Effector CD8-positive, alpha-beta T cell (primary cell): ENCODE measurements at places on chromosomes 3 and 15.

- no peak for DNase-seq
These were observed 9.6 kb upstream of the SLCO2A1 start for GRCh38 chr3:134039161-134039862.

GRCh38 chr15:89139613-89140499, 51.6 kb downstream of the ABHD2 start:
- no peak for DNase-seq

GRCh38 chr3:52791366-52791765, 3.2 kb upstream of the ITIH3 start:
- no peak for DNase-seq

GRCh38 chr15:36877294-36877693, 223.1 kb downstream of the MEIS2 start:
- DNase-seq: no peak

DNA sequence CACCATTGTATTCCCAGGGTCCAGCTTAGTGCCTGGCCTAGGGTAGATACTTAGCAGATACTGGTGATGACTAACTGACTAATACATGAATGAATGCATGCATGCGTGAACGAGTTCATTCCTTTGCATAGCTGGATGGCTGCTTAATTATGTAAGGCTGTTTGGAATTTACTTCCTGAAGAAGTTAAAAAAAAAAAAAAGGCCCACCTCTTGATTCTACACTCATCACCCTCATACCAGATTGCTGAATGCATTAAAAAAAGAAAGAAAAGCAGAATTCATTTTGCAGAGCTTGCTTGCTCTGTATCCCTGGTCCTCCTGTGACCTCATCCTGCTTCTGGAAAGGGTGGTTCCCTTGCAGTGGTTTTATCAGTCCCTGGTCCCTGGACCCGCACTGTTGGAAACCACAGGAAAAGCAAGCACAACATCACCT, 277.6 kb upstream of the CFAP20DC start:
- no peak for DNase-seq

DNA sequence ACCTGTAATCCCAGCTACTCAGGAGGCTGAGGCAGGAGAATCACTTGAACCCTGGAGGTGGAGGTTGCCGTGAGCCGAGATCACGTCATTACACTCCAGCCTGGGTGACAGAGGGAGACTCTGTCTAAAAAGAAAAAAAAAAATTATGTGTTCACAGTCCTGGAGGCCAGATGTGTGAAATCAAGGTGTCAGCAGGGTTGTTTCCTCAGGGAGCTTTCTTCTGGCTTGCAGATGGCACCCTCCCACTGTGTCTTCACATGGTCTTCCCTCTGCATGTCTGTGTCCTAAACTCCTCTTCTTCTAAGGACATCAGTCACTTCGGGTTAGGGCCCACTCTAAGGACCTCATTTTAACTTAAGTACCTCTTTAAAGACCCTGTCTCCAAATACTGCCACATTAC, 56.1 kb upstream of the UBE2E1 start:
- no peak for DNase-seq

DNA sequence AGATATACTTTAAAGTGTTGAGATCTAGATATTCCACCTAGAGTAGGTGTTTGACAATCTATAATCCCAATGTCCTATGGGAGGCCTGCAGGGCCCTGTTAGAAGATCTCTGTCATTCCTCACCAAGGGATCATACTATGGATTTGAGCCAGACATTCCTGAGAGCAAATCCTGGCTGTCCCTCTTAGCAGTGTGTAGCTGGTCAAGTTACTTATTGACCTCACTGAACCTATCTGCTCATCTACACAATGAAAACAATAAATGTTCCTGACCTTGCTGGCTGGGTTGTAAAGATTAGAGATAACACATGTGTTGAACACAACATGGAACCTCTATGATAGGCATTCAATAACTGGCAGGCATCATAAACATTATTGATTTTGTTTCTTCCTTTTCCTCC, 265.6 kb upstream of the ATP11B start:
- DNase-seq: no peak

- DNase-seq: peak; percentile 17
These were observed 965 bp downstream of the FLNB start for GRCh38 chr3:58009026-58009748.

GRCh38 chr15:85094685-85095084, 113.0 kb downstream of the PDE8A start:
- DNase-seq: no peak

DNA sequence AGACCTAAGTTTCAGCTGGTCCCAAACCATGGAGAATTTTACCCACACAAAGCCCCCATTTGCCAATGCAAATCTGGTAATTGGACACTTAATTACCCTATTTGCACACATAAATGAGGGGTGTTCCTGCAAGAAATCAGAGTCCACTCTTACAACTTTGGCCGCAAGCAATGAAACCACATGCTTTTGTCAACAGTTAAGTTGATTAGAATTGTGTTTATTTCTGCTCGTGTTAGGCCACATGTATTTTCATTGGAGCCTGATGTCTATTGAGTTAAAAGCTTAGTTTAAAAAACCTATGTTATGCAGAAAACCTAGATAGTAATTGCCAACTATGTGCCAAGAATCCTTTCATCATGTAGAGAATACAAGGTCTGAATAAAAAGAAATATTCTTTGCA, 153.8 kb upstream of the CMC1 start:
- no peak for DNase-seq

GRCh38 chr15:92780843-92781242, 119.3 kb upstream of the CHD2 start:
- no peak for DNase-seq

DNA sequence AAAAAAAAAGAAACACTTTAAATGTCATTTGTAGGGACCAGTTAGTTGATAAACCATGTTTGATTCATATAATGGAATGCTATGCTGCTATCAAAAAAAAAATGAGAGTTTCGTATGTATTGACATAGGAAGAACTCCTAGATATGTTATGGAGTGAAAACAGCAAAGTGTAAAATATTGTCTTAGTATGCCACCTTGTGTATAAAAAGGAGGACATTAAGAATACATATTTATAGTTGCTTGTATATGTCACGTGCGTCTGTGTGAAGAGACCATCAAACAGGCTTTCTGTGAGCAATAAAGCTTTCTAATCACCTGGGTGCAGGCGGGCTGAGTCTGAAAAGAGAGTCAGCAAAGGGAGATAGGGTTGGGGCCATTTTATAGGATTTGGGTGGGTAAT, 39.5 kb downstream of the KBTBD8 start:
- no peak for DNase-seq

GRCh38 chr15:98997755-98998154, 9.8 kb downstream of the PGPEP1L start:
- DNase-seq: no peak

DNA sequence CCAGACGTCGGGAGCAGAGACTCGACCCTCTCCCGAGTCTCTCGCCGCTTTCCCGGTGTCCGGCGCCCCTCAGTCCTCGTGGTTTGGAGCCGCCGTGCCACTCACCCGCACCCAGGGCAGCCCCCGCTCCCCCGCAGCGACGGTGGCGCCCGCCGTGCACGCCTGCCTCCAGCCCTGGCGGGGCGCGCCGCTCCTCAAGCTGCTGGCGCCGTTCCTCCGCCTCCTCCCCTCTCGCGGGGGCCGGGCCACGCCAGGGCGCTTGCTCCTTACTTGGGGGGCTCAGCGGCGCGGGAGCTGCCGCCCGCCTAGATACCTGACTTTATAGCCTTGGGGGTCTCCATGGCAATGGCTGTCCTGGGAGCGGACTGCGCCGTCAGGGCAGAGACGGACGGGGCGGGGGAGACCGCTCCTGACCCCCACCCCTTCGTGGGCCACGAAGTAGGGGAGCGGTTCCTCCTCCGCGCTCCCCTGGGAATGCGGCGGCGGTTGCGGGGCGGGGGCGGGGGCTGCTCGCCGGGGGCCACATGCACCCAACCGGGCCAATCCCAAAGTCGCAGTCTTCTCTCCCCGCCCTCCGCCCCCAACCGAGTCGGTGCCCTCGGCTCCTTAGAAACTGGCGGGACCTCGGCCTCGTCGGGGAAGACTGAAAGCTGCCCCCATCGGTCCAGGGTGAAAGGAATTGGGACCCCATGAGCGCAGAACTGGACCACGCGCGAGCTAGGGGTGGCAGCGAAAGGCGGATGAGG, at the start of gene ANKRD63:
Gene ANKRD63 (minus strand): TSS at position 196 of the 746 bp plus-strand sequence. CDS start 478 bp downstream, outside the sequence.
- peak; percentile 8 for DNase-seq

GRCh38 chr3:16211176-16211904, 36.9 kb downstream of the GALNT15 start:
- DNase-seq: no peak

DNA sequence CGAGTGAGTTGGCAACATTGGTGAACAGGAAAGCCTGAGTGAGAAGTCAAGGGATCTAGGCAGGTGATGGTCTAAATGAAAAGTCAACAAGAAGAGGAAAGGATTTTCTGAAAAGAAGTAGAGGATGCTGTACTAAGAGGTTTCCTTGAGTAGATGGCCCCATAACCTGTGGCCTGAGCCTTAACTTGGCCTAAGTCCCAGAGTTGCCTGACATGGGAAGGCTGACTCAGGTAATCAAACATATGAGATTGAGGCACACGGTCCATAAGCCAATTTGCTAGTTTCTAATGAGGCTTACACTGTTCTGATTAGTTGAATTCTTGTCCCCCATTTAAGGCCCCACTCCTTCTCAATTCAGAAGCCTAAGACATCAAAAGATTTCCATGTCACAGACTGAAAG, 262.5 kb upstream of the LMCD1 start:
- DNase-seq: no peak

DNA sequence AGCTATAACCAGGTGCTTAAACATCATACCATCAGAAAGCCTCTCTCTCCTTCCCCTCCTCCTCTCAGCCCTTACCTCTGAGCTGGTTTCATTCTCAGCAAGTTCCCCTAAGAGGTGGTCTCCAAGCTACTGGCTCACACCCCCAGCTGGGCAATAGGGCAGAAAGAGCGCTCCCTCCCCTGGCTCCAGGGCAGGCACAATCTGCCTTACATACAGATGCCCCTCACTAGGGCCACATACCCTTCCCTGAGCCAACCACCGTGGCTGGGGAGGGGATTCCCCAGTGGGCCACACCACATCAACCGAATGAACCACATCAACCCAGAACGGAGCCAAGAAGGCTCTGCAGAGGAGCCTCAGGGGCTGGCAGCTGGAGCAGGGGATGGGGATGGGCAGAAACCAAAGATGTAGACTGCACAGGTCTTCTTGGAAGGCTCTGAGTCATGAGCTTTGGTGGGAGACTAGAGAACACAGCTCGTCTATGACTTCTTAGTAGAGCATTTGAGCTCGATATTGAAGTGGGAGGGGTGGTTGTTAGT, 4.6 kb upstream of the FBLN2 start:
- peak; percentile 58 for DNase-seq

DNA sequence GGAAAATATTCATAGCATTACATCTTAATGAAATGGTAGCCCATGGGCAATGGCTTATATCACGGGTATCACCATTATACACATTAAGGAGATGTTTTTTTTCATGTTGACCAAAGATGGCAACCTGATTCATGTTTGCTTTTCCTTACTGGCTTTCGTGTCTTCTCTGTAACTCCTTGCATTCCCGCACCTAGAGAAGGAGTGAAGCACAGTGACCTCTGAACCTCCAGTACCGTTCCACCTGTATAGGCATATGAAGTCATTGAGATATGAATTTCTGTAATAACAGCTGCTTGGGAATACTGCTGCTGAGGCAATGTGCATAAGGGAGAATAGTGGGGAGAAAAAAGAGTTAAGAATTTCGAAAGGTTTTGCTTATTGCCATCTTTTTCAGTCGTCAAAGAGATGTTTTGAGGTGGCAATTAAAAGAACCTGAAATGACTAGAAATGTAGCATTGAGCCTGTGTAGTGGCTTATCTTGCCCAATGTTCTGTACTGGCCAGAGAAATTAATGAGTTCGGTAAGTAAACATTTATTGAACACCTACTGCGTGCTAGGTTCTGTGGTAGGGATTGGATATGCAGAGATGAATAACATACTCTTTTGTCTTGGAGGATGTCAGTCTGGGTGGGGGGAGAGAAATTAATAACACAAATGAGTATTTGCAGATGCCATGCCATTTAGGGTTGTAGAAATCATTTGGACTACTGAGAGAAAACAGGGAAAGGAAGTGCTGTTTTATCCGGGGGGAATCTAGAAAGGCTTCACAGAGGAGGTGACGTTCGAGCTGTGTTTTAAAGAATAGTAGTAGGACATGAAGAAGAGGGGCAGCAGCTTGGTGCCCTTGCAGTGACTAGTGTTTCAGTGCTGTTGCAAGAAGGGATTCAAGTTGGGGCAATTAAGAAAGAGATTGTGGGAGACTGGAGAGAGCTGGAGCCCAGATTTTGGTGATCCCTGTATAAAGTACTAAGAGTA, 2.5 kb downstream of the FEM1B start:
- no peak for DNase-seq

- no peak for DNase-seq
These were observed 37.3 kb downstream of the NMNAT3 start for GRCh38 chr3:139640456-139640855.

DNA sequence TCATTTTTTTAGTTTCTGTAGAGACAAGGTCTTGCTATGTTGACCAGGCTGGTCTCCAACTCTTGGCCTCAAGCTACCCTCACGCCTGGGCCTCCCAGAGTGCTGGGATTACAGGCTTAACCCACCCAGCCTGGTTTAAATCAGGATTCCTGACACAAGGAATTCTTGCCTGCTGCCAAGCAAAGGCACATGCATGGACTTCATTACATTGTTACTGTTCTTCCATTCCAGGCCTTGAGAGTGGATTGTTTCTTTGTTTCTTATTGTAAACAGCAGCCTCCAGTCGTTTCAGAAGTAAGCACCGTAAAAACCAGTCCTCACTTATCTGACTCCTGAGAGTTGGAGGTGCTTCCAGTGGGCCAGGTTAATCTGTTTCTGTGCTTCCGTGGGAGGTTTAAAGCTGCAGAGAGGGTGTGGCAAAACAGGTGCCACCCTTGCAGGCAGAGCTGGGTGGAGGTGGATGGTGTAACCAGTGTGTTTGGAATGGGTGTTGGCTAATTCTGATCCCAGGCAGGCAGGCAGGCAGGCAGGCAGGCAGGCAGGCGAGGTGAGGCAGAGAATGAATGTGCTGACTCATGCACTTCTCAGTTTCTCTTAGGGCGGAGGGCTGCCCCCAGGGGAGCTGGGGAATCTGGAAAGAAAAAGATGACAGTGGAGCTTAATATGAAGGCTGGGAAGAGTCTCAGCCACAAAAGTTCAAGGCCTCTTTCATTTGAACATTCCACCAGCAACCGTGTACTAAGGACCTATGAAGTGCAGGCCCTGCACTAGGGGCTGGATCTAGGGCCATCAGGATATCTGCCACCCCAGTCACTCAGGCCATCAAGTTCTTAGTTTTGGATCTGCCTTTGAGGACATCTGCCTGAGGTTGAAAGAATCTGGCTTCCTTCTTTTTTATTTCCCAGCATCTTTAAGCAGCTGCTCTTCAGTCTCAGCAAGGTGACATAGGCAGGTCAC, 37.0 kb upstream of the CDCP1 start:
- no peak for DNase-seq

DNA sequence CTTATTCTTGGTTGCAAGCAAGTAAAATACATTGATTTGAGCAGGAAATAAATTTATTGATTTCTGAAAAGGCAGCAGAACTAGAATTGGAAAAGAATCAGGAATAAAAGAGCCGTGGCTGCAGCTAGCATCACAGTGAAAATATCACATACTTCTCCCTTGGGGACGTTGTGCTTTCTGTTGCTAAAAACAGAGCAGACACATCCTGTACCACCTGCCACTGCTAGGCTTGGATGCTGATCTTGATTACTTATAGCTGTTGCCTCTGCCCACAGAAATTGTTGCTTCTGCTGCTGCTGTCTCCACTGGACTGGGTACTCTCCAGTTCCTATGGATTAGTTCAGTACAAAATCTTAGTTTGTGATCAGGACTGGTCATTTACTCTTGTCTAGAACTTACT, 283.8 kb downstream of the C3orf38 start:
- no peak for DNase-seq

- no peak for DNase-seq
These were observed 744.0 kb upstream of the SGO1 start for GRCh38 chr3:20930034-20930433.
